ENCODE measurements at places on chromosomes 5 and 9. TPM values are rescaled to one million over a fixed set of nuclear protein-coding genes. Genes with fewer than 3 reads are reported as not detected.
A peak's percentile ranks its signal among the peaks of the same experiment; 100 is the strongest.

Gene STC2
- 0.29 TPM for total RNA-seq

DNA sequence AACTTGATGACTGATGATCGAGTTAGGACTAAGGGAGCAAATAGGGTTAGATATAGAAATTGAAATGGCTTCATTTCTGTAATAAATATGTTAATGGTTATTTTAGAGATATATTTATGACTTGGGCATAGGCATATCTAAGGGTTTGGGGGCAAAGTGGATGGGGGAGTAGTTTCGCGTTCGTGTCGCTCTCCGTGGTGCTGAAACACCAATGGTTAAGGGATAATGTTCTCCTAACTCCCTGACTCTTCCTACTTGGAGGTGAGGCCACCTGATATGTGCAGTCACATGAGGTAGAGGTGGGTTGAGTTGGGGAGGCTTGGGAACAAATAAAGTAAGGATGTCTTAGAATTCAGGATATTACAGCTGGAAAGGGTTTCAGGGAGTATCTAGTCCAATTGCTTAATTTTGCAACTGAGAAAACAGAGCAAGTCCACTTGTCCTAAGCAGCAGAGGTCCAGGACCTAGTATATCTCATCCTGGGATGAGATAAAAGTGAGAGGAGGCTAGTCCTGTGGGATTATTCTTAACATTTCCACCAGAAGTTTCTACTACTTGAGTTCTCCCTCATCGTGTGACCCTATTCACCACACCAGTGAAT is 44.0 kb upstream of the MAP1B start:
- DNase-seq, result no peak

GRCh38 chr9:132708769-132709430 is 38.6 kb downstream of the GTF3C4 start:
- no peak for DNase-seq

Gene TMEM267
- 16.3 TPM for total RNA-seq

GRCh38 chr5:179276838-179277395 is 68.3 kb downstream of the ADAMTS2 start:
- DNase-seq, result no peak

DNA sequence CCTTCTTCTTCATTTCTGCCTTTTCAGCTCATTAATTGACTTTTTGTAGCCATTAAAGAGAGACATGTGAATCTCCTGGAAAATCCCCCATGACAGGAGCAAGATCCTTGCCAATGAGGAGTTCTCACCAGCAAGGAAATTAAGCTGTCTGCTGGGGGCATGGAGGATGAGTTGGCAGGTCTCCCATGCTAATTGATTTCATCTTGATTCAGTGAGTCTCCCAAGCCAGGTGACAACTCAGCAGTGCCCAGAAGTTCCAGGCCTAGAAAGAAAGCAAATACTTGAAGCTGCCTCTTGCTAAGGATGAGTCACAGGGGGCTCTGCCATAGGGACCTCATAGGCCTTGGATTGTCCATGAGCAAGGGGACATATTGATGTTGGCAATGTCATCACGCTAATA is 30.0 kb upstream of the ADRA1B start:
- DNase-seq, result no peak

GRCh38 chr5:140791089-140791488 is 3.6 kb upstream of the PCDHA2 start:
- no peak for DNase-seq

GRCh38 chr5:108810717-108811116 is 63.0 kb downstream of the FER start:
- DNase-seq, result no peak

Gene IFNA16
- total RNA-seq, result not detected

- peak; percentile 97 for DNase-seq
Measured at GRCh38 chr9:127715470-127716337, at the start of the genes PTRH1 and TTC16. Gene PTRH1, minus strand, starts transcription at chr9:127715663. Its CDS starts 24 bp downstream, at chr9:127715639. Gene TTC16, plus strand, starts transcription at chr9:127716079. Its CDS starts 67 bp downstream, at chr9:127716146.

DNA sequence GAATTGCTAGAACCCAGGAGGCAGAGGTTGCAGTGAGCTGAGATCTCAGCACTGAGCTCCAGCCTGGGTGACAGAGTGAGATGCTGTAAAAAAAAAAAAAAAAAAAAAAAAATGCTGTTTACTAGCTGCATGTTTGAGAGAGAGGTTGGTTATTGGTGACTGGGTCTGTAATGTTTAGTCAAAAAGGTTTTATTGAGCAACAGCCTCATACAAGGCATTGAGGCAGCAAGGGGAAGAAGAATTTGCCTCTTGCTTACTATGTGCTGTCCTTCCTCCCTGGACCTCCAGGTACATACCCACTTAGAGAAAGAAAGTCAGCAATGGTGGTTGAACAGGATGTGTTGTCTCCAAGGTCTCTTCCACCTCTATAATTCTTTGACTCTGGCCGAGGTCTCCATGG is 140.7 kb upstream of the SPRY4 start:
- no peak for DNase-seq

GRCh38 chr5:14190194-14191164 is 47.3 kb downstream of the TRIO start:
- no peak for DNase-seq

DNA sequence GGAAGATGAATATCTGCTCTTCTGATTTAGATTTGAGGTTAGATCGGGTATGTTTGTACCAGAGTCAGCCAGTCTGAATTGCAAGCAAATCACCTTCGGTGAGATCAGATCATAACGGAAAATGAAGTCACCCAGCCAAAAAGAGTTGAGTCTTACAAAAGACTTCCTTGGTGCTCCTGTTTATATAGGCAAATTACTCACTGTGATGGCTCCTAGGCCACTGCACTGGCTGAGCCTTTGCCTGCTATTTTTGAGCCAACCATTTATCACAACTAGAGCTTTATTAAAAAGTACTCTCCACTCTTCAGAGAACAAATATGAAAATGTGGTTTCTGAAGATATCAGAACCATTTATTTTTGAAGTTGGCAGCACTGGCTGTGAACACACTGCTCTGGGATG is 277.7 kb upstream of the PCSK5 start:
- DNase-seq, result no peak

DNA sequence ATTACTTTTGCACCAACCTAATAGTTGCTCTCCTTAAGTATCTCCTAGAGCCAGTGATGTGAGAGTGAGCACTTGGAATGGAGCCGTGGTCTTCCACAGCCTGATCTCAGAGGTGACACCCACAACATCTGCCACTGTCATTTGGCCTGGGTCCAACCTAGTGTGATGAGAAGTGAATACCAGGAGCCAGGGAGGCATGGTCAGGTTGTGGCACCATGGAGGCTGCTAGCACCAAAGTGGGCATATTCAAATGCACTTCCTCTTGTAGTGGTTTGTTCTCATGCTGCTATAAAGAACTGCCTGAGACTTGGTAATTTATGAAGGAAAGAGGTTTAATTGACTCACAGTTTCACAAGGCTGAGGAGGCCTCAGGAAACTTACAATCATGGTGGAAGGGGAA is 22.6 kb upstream of the CEP72 start:
- DNase-seq, result no peak

Gene CATSPER3
- total RNA-seq, result 0.98 TPM

Gene NUTM2F
- not detected for total RNA-seq

DNA sequence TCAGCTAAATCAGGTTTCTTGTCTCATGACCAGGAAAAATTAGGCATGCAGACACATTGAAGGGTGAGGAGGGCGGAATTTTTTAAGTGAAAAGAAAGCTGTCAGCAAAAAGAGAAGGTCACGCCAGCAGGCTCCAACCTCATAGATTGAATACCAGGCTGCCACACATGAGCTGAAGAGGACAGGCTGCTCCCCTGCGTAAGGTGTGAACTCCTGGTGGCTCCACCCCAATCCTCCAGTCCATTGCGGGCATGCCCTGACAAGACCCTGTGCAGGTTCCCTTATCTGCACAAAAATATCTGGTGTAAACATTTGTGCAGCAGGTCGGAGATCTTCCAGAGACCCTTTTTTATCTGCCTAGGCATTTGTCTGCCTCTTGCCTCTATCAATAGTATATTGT is 22.9 kb upstream of the TEX10 start:
- no peak for DNase-seq

DNA sequence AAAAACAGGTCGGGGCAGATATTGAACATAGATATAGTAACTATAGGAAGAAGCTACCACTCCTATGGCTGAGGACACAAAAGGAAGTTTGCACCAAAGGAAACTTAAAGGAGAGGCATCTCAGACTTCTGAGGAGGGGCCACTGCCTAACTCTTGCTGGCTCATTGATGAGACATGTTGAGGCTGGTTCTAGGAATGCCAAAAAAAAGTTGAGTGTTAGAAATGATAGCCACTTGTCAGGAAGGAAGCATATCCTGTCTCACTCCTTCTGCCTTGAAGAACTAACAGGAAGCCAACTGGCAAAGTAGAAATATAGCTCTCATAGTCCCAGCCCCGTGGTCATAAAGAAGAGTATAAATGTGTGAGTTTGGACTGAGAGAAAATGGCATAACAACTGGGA is 23.3 kb upstream of the STOM start:
- DNase-seq, result no peak

Gene NR5A1
- total RNA-seq, result not detected

DNA sequence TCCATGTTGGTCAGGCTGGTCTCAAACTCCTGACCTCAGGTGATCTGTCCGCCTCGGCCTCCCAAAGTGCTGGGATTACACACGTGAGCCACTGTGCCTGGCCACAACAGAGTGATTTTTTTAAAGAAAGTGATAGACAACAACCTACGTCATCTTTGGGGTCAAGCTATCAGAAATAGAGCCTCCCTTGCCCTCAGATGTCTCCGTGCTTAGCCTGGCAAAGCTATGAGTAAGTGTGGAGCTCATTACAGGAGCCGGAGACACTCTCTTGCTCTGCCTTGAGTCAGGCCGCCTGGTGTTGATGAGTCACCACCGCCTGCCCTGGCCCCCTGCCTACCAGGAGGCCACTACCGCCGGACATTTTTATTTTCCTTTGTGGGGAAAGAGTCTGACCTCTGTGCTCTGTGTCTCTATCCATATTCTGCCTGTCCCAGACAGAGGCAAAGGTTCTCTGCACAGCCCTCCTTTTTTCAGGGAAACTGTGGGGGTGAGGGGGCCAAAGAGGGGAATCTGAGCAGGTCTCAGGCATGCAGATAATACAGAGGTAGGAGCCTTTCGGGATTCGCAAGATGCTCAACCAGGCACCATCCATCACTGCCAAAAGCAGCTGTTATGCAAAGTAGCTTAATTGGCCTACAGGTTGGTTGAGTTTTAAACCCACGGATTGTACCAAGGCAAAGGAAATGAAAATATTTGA is 123.7 kb upstream of the CPEB4 start:
- no peak for DNase-seq

- peak; percentile 34 for DNase-seq
Measured at GRCh38 chr9:37324691-37325490, 97.6 kb upstream of the GRHPR start.

Gene ZCCHC7
- 70.8 TPM for total RNA-seq

Gene GHR
- total RNA-seq, result not detected

DNA sequence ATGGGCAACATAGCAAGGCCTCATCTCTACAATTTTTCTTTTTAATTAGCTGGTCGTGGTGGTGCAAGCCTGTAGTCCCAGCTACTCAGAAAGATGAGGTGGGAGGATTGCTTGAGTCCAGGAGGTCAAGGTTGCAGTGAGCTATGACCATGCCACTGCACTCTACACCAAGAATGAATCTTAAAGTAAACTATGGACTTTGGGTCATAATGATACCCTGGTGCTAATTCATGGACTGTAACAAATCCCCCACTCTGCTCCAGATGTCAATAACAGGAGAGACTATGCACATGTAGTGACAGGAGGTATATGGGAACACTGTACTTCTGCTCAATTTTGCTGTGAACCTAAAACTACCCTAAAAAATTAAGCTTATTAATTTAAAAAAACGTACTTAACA is 155.4 kb downstream of the CEMIP2 start:
- DNase-seq, result no peak

Gene BAAT
- total RNA-seq, result not detected

GRCh38 chr5:168603746-168604145 is 24.6 kb upstream of the PANK3 start:
- DNase-seq, result no peak

DNA sequence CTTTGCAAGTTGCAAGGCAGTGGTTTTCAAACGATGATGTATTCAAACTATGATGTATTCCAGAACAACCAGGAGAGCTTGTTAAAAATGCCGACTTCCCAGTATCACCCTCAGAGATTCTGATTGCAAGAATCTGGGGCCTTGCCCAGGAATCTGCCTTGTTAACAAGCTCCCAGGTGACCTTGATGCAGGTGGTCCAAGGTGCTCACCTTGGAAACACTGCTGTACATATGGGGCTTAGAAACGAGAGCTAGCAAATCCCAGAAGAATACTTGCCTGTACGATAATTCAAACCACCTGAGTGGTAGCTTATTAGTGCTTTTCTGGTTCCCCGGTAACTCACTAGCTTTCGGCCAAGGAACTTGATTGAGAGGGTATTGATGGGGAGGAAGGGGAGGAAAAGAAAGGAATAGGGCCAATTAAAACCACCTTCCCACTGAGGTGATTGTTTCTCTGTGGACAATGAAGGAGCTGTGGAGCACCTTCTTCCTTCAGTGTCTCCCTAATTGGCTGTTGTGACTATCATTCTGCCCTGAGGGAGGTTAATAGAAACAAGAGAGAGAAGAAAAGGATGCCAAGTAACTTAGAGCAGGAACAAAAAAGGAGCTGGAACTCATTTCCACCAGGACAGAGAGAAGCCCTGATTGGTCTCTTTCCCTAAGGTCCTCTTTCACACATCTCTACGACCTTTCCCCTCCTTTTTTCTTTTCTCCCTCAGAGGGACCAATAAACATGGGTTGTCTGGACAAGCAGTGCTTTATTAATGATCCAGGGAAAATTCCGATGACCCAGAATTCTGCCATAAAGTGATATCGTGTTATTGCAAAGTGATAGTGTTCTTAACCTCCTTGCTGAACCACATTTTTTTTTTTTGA is 218.8 kb downstream of the TMEM167A start:
- DNase-seq, result no peak

GRCh38 chr9:95336281-95336680 is 18.8 kb upstream of the FANCC start:
- no peak for DNase-seq

DNA sequence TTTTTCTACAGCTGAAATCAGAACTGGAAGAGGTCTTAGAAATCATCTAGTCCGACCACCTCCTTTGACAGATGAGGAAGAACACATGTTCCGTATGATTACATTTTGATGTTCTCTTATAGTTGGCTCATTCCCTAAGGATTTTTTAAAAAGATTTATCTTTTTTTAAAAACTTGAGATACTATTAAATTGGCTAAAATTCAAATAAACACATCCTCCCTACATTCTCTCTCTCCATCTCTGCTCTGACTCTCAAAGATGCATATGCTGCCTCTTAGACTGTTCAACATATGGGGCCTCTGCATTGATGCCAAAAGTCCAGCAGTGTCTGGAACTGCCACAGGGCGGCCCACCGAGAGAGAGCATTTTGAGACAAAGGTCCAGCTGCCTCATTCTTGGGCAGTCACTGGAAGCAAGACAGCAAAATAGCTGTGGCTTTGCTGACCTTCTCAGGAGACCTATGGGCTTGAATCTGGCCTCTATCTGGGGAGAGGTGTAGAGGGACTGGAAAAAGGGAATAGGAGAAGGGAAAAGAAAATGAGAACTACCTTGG is 12.8 kb upstream of the TSSK1B start:
- DNase-seq, result no peak

Gene GMCL2
- not detected for total RNA-seq

GRCh38 chr5:141707510-141707909 is 25.5 kb upstream of the ARAP3 start:
- DNase-seq, result no peak

- DNase-seq, result no peak
Measured at GRCh38 chr5:88808153-88808552, 74.8 kb downstream of the MEF2C start.

GRCh38 chr5:169139480-169140050 is 161.4 kb downstream of the SLIT3 start:
- DNase-seq, result no peak

GRCh38 chr5:150175076-150175475 is 8.5 kb downstream of the CDX1 start:
- no peak for DNase-seq
